Left lung (tissue), 14 donors: ENCODE measurements at places on chromosomes 6 and 20. TPM values are rescaled to one million over a fixed set of nuclear protein-coding genes. Genes with fewer than 3 reads are reported as not detected.

DNA sequence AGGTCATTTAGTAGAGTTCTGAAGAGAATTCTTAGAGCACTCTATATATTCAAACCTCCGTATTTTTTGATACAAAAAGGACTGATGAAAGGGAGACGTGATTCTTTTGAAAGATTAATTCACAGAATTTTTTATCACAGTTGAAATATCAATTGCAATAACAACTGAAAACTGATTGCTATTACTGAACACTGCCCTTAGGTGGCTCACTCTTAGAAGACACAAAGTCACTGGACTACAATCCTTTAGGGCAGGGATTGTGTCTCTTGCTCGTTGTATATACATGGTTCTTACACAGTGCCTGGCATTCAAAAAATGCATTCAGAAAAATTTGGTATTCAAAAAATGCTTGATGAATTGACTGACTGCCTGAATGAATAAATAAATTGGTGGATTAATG lies 17.1 kb upstream of the CALHM6 start:
- no peak for DNase-seq

GRCh38 chr6:161053103-161053502 lies 61.5 kb downstream of the MAP3K4 start:
- no peak for DNase-seq

GRCh38 chr6:170485159-170485558 lies 67.9 kb downstream of the PSMB1 start:
- DNase-seq: no peak

DNA sequence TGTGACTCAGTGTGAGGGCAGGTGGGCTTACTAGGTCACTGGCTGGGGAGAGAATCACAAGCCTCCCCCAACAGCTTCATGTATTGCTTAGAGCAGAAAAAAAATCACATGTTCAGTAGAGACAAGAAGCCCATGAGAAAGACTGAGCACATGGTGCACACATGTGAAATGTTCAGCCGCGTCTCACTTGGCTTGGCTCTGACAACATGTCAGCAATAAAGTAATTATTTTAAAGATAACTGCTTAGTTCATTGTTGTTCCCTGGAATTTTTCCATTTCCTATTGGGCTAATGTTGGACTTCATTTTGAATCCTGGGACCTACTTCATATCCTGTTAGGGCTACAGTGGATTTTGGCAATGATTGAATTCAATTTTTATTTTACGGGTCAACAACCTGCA lies 222.6 kb downstream of the C6orf118 start:
- no peak for DNase-seq

DNA sequence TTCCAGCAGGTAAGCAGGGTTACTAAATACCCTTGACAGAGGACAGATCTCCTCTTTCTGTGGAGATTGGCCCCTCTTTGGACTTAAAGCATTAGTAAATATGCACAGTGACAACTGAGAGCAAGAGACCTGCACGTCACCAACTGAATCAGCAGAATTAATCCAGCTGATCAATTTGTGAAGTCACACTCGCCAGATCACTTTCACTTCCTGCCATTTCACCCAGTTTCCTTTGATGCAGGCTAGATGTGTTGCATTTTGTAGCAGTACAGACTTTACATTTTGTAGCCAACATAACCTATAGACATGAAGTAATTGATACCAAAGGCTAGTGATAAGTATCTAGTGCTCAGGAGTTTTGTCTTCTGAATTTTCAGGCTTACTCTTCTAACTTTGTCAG lies 11.9 kb downstream of the SYNE1 start:
- no peak for DNase-seq

DNA sequence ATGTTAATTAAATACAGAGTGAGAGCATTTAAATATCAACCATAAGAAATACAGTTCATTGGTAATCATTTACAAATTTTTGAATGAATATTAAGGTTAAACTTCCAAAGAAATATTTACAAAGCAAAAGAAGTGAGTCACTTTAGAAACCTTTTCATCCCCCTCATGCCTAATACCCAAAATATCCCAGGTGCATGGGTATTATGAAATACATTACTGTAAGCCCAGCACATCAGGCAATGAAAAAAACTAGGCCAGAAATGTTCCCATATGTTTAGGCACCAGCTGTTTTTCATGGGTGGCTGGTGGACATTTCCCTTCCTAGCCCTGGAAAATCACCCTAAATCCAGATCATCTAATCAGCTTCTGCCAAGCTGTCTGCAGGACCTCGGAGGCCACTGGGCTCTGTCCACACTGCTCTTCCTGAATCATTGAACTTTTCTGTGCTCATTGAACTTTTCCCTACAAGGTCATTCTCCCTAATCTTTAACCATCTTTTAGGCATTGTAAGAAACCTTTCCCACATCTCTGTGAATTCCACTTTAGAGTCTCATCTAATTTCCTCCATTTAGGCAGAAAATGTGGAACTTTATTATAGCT lies 145.3 kb upstream of the STXBP5 start:
- no peak for DNase-seq

- no peak for DNase-seq
Measured at GRCh38 chr6:131867744-131868143, 59.9 kb downstream of the ENPP1 start.

DNA sequence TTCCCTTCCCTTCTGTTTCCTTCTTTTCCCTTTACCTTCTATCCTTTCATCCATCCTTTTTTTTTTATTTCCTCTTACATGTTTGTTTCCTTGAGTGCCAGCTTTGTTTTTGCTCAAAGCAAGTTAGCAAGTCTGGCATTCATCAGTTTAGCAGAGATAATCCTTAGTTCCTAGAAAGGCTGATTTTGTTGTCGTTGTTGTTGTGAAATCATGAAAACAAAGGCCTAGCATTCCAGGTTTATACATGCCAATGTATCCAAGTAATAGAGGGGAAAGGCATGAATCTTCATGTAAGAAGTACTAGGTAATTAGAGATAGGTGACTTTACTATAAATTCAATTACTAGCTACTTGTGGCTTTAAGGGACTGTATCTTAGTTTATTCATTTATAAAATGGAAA lies 45.9 kb downstream of the TFAP2B start:
- no peak for DNase-seq

- DNase-seq: no peak
Measured at GRCh38 chr6:163719028-163719742, 304.7 kb downstream of the QKI start.

DNA sequence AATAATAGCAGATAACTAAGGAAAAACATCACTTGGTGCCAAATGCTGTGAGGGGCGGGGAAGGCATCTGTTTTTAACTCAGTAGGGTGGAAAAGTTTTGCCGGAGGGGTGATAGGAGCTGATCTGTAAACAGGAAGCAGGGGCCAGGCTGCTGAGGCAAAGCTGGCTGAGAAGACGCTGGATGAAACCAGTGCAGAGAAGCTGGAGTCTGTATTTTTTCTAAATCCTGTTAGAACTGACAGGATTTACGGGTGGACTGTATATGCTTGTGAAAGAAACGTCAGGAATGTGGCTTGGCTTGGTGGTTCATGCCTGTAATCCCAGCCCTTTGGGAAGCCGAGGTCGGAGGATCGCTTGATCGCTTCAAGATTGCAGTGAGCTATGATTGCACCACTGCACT lies 5.6 kb downstream of the PCMTD2 start:
- DNase-seq: peak; percentile 78

DNA sequence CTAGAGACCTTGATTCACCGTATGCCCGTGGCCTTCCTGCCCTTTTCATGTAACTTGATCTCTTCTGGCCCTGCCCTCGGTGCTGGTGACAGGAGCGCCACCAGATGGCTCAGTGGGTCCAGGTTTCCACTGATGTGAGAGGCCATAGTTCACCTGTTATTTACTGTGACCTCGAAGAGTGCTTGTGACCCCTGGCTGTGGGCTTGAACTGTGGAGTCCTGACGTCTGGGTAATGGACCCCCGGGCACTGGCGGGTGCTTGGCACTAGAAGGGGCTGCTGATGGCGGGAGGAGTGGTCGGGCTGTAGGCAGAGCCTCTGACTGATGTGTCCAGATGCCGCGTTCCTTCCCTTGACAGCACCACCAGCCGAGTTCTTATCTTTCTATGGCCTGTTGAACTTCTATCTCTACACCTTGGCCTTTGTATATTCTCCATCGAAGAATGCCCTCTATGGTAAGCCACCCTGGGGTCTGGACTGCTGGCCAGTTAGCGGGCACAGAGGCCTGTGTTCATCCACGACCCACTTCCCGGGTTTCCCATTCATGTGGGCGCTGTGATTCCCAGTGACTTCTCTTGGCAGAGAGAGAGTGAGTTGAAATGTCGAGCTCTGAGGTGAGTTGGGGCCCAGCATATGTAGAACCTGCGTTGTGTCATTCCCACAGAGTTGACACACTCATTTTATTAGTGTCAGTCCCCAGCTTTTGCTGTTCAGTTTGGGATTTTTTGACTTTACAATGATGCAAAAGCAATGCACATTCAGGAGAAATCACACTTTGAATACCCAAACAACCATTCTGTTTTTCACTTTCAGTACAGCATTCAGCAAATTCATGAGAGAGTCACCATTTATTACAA lies 14.9 kb downstream of the DYNLT1 start:
- no peak for DNase-seq

DNA sequence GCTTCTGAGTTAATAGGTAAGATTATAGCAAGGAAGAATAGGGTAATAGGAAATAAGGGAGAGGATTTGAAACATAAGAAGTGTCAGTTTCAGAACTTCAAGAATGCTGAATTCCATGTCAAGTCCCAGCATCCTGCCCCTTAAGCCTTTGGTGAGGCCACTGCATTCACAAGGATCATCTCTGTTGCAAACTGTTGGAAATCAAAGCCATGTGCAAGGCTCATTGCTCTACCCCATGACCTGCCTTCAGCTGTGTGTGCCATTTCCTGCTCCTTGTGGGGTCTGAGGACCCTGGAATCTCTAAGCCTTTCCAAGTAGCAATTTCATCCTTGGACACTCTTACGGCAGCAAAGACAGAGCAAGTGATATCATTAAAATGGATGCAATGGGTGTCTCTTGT lies 203.0 kb downstream of the CDC5L start:
- DNase-seq: no peak

GRCh38 chr6:30799210-30799609 lies 54.9 kb upstream of the IER3 start:
- DNase-seq: no peak

- no peak for DNase-seq
Measured at GRCh38 chr6:9428421-9429172, 986.3 kb downstream of the TFAP2A start.

GRCh38 chr20:53793783-53794383 lies 200.2 kb upstream of the ZNF217 start:
- no peak for DNase-seq

DNA sequence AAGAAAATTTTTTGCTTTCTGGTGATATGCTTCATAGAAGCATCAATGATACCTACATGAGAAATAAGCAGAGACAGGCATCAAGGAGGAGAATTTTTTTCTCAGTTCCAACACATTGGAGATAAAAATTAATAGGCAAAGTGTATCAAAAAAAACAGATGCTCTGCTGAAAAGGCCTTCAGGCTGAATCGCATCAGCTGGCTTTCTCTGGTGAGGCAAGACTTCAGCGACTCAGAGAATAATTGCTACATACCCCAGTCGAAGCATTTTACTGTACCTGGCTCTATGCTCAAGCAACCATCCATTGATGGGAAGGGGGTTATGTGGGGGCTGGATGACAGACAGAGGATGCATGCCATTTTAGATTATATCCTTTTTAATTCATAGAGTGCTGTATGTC lies 415.1 kb downstream of the TFAP2A start:
- DNase-seq: no peak

GRCh38 chr6:33078442-33078841 lies 2.7 kb downstream of the HLA-DPB1 start:
- DNase-seq: no peak

DNA sequence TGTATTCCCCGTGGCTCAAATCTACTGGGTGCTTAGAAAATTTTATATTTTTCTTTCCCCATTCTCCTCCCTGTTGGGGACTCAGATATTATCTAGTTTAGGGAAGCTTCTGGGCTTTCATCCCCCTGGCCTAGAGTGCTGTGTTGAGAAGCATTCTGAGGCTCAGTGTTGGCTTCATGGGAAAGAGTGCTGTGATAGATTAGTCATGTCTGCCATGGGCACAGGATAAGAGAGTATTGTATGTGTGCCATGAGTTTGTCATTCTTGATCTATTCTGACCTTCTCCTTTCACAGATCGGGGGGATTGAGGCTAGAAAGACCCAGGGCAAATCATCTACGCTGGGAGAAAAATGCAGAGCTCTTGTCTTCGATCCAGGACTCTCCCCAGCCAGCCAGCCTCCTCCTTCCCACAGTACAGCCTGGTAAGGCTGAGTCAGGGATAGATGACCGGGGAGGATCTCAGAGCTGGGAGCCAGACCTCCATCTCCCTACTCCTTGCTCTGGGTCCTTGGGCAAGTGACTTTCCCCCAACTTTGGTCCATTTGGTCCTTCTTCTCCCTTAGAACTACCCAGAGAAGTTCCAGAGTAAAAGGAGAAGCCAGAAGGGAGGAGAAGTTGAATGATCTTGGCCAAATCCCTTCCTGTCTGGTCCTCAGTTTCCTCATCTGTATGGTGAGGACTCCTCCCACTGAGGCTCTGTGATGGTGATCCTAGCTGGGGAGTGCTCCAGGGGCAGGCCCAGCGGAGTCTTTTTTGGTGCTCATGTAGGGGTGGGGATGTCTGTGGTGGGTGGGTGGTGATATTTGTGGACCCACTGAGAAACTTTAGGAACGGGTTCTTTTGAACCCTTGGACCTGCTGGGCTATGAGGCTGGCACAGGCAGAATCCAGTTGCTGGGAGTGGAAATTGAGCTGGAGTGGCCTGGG lies 5.0 kb downstream of the SRC start:
- no peak for DNase-seq

DNA sequence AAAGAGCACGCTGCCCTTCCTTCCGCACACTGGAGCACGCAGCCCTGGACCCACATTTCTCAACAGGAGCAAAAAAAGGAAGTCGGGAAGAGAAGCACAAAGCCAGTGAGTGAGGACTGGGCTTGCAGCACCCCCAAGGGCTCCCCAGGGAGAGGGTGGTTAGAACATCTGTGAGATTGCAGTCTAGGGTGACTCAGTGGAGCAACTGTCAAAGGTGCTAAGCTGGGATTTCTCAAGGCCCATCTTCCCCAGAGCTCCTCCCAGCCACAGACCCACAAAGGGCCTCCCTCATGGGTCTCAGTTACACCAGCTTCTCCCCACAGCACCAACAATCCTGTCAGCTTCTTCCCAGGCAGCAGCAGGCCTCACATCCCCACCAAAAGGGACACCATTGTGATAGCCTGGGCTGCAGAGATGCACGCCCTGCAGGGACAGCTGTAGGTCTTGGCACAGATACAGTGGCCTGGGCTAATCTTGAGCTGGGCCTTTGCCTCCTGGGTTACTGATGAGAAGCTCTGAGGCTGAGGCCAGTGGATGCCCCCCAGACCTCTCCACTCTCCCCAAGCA lies 39.6 kb upstream of the CD93 start:
- no peak for DNase-seq

GRCh38 chr6:108633436-108633835 lies 72.7 kb downstream of the FOXO3 start:
- no peak for DNase-seq

- DNase-seq: no peak
Measured at GRCh38 chr20:16051968-16052367, 521.3 kb downstream of the KIF16B start.

The SLC22A7 gene
- polyA plus RNA-seq: 0.28 TPM

The SNAP25 gene
- 5.3 TPM for polyA plus RNA-seq

The SIRPG gene
- polyA plus RNA-seq: 0.15 TPM

The BPIFB1 gene
- polyA plus RNA-seq: 0.15 TPM

The CST2 gene
- 0.37 TPM for polyA plus RNA-seq

The FOXS1 gene
- 8.2 TPM for polyA plus RNA-seq

The TMEM217 gene
- polyA plus RNA-seq: 2.8 TPM

The ZSCAN16 gene
- polyA plus RNA-seq: 10.2 TPM

The GABRR1 gene
- polyA plus RNA-seq: not detected

The CRISP2 gene
- 0.61 TPM for polyA plus RNA-seq

The SLC22A3 gene
- 42.9 TPM for polyA plus RNA-seq

The PRICKLE4 gene
- polyA plus RNA-seq: 10.8 TPM

The NNAT gene
- 41.5 TPM for polyA plus RNA-seq
